Kidney (tissue), 22 donors: ENCODE measurements at places on chromosomes 7 and 10. TPM values are rescaled to one million over a fixed set of nuclear protein-coding genes. Genes with fewer than 3 reads are reported as not detected.

- H3K4me1 ChIP-seq: no peaks in the 10 kb centered on the region
- no peaks in the 10 kb centered on the region for H3K36me3 ChIP-seq
- H3K27me3 ChIP-seq: no peaks in the 10 kb centered on the region
- no peak overlapping the region for H3K4me3 ChIP-seq
Observed at GRCh38 chr7:96962221-96962885, 43.0 kb upstream of the DLX6 start.

The LRGUK gene
- total RNA-seq: 3.8 TPM

The TMEM236 gene
- 1.9 TPM for total RNA-seq

- no peaks in the 10 kb centered on the region for H3K36me3 ChIP-seq
- no peaks in the 10 kb centered on the region for H3K4me1 ChIP-seq
- peak overlapping the region; percentile 11 for H3K4me3 ChIP-seq
- peak overlapping the region; percentile 41 for H3K27ac ChIP-seq
Observed at GRCh38 chr10:114374053-114374791, 30.1 kb downstream of the AFAP1L2 start.

- no peak overlapping the region for H3K4me3 ChIP-seq
- peak overlapping the region; percentile 25 for H3K27ac ChIP-seq
- H3K36me3 ChIP-seq: peaks cover 3% of the 10 kb centered on the region
- no peaks in the 10 kb centered on the region for H3K27me3 ChIP-seq
- peaks cover 7% of the 10 kb centered on the region for H3K4me1 ChIP-seq
- no peak for DNase-seq
Observed at GRCh38 chr7:6161463-6162330, 110.7 kb downstream of the CYTH3 start.

GRCh38 chr10:95459446-95460045 is 101.6 kb downstream of the SORBS1 start:
- H3K27me3 ChIP-seq: no peaks in the 10 kb centered on the region
- H3K4me3 ChIP-seq: no peak overlapping the region
- H3K27ac ChIP-seq: peak overlapping the region; percentile 62

The LIPF gene
- total RNA-seq: not detected

DNA sequence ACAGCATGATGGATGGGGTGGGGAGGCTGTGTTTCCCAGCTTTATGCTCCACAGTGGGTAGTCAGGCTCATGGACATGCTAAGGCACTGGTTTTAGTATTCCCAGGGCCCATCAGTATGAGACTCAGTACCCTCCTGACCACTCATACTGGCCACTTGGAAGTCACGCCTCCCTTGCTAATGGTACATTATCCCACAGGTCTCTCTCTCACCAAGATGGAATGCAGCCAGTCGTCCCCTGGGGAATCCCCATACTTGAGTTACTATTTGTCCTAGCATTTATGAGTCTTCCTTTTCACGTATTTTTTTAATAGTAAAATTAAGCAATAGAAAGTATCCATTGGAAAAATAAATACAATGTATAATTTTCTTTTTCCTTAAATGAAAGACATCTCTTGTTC is 80.6 kb upstream of the TBX20 start:
- no peak for DNase-seq
- H3K27ac ChIP-seq: no peak overlapping the region
- H3K36me3 ChIP-seq: no peaks in the 10 kb centered on the region
- no peak overlapping the region for H3K4me3 ChIP-seq

- H3K27ac ChIP-seq: no peak overlapping the region
- H3K4me1 ChIP-seq: no peaks in the 10 kb centered on the region
- no peaks in the 10 kb centered on the region for H3K36me3 ChIP-seq
- no peak overlapping the region for H3K4me3 ChIP-seq
- DNase-seq: no peak
Observed at GRCh38 chr10:17239345-17240085, 11.5 kb downstream of the VIM start.

GRCh38 chr10:96345222-96345621 is 13.6 kb downstream of the OPALIN start:
- no peaks in the 10 kb centered on the region for H3K36me3 ChIP-seq
- no peak overlapping the region for H3K27ac ChIP-seq
- H3K4me1 ChIP-seq: no peaks in the 10 kb centered on the region

GRCh38 chr7:17318146-17318545 is 19.7 kb downstream of the AHR start:
- H3K27me3 ChIP-seq: no peaks in the 10 kb centered on the region
- H3K36me3 ChIP-seq: no peaks in the 10 kb centered on the region
- H3K27ac ChIP-seq: no peak overlapping the region
- H3K4me1 ChIP-seq: no peaks in the 10 kb centered on the region
- no peak for DNase-seq

GRCh38 chr10:89001024-89001728 is 10.6 kb downstream of the FAS start:
- no peaks in the 10 kb centered on the region for H3K36me3 ChIP-seq
- peaks cover 4% of the 10 kb centered on the region for H3K4me1 ChIP-seq
- no peak overlapping the region for H3K4me3 ChIP-seq
- no peak for DNase-seq
- peak overlapping the region; percentile 23 for H3K27ac ChIP-seq
- H3K27me3 ChIP-seq: no peaks in the 10 kb centered on the region

The TSPAN33 gene
- 54.9 TPM for total RNA-seq

DNA sequence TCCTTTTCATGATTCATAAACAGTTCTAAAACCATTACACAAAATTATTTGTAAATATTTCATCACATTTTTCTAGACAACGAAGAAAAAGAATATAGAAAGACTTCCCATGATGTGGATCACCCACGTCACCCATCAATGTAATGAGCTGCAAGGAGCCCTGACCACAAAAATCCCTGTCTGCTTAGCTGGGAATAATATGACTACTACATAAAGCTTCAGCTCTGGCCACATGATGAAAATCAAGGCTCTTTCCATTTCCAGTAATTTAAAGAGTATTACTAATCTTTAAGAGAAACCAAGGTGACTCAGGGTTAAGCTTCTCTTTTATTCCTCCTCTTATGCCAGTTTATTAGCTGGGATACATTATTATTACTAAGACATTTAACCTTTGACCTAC is 180.8 kb upstream of the CACNA2D1 start:
- H3K27ac ChIP-seq: no peak overlapping the region
- H3K27me3 ChIP-seq: no peaks in the 10 kb centered on the region
- no peak overlapping the region for H3K4me3 ChIP-seq
- H3K36me3 ChIP-seq: no peaks in the 10 kb centered on the region

The GHRHR gene
- not detected for total RNA-seq

- H3K36me3 ChIP-seq: no peaks in the 10 kb centered on the region
- no peaks in the 10 kb centered on the region for H3K27me3 ChIP-seq
- DNase-seq: peak; percentile 92
- no peak overlapping the region for H3K27ac ChIP-seq
- H3K4me1 ChIP-seq: no peaks in the 10 kb centered on the region
- H3K4me3 ChIP-seq: no peak overlapping the region
Observed at GRCh38 chr7:46015107-46015868, 94.2 kb upstream of the IGFBP3 start.

- H3K27me3 ChIP-seq: no peaks in the 10 kb centered on the region
- H3K36me3 ChIP-seq: no peaks in the 10 kb centered on the region
- H3K4me1 ChIP-seq: no peaks in the 10 kb centered on the region
- H3K4me3 ChIP-seq: no peak overlapping the region
- DNase-seq: no peak
- no peak overlapping the region for H3K27ac ChIP-seq
Observed at GRCh38 chr7:75795831-75796285, 17.7 kb downstream of the CCL24 start.

GRCh38 chr7:128161466-128162125 is 79.5 kb upstream of the LEP start:
- no peak overlapping the region for H3K27ac ChIP-seq
- no peaks in the 10 kb centered on the region for H3K4me1 ChIP-seq
- peaks cover 15% of the 10 kb centered on the region for H3K27me3 ChIP-seq
- H3K4me3 ChIP-seq: no peak overlapping the region
- DNase-seq: no peak

DNA sequence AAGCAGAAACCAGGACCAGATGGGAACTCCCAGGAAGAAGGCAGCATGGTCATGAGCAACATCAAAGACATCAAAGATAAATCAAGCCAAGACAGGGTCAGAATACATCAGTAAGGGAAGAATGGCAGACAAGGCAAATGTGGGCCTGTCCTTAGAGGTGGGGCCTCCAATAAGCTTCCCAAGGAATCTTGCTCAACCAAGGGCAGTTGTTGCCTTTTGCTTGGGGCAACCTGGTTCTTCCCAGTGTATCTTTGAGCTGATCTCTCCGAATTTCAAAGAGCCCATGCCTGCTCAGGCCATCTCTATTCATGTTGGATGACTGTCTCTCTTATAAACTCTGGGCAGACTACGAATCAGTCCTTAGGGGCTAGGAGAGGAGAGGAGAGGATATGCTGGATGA is 68.4 kb upstream of the HABP2 start:
- H3K27me3 ChIP-seq: no peaks in the 10 kb centered on the region
- DNase-seq: no peak
- no peaks in the 10 kb centered on the region for H3K36me3 ChIP-seq
- H3K4me1 ChIP-seq: no peaks in the 10 kb centered on the region

GRCh38 chr7:44325811-44326241 is 432 bp upstream of the CAMK2B start:
- H3K4me3 ChIP-seq: no peak overlapping the region
- no peaks in the 10 kb centered on the region for H3K36me3 ChIP-seq
- H3K27ac ChIP-seq: no peak overlapping the region
- peaks cover 4% of the 10 kb centered on the region for H3K27me3 ChIP-seq

DNA sequence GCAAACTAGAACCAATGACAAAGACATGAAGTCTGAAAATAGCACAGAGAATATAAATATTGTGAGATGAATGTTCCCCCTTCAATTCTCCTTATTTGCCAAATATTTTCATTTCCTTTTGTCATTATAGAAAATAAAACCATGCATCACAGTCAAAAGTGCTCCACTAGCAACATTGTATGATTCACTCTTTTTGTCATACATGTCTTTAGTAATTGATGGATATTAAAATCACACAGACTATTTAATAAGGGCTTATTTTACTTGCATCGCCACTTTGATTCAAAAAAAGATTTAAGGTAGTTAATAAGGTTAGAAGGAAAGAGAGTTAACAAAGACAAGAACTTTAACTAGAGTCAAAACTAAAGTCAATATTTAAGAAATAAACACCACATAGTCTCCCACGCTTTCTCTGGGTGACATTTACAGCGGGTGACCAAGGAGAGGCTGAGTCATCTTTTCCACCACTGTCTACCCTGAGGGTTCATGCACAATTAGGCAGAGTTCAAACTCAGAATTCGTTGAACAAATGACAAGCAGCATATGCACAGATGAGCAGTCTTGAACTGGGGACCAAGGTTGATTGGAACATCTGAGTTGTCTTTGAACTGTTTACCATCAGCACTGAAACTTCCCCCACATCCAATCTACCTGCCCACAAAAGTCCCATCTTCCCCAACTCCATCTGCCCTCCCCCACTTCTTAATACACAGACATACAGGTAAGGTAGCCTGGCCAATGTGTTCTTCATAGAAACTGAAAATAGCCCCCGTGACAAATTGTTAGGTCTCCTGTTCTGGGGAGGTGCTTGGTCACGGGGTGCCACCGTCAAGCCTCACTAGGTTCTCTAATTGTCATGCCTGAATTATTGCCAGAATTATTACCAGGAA is 42.5 kb downstream of the C7orf25 start:
- DNase-seq: no peak
- no peak overlapping the region for H3K4me3 ChIP-seq
- H3K27me3 ChIP-seq: no peaks in the 10 kb centered on the region
- H3K36me3 ChIP-seq: no peaks in the 10 kb centered on the region
- H3K27ac ChIP-seq: no peak overlapping the region
- H3K4me1 ChIP-seq: no peaks in the 10 kb centered on the region

The FKBP9 gene
- total RNA-seq: 109 TPM

- peak; percentile 44 for DNase-seq
- H3K27ac ChIP-seq: no peak overlapping the region
- no peak overlapping the region for H3K4me3 ChIP-seq
Observed at GRCh38 chr10:86652361-86653202, 1.8 kb upstream of the OPN4 start.

- no peak for DNase-seq
- no peaks in the 10 kb centered on the region for H3K27me3 ChIP-seq
- peak overlapping the region; percentile 79 for H3K4me3 ChIP-seq
- H3K27ac ChIP-seq: peak overlapping the region; percentile 83
- no peaks in the 10 kb centered on the region for H3K4me1 ChIP-seq
Observed at GRCh38 chr7:152759949-152760853, 649 bp downstream of the ACTR3B start.

The RTKN2 gene
- 1.6 TPM for total RNA-seq

The MRLN gene
- not detected for total RNA-seq

DNA sequence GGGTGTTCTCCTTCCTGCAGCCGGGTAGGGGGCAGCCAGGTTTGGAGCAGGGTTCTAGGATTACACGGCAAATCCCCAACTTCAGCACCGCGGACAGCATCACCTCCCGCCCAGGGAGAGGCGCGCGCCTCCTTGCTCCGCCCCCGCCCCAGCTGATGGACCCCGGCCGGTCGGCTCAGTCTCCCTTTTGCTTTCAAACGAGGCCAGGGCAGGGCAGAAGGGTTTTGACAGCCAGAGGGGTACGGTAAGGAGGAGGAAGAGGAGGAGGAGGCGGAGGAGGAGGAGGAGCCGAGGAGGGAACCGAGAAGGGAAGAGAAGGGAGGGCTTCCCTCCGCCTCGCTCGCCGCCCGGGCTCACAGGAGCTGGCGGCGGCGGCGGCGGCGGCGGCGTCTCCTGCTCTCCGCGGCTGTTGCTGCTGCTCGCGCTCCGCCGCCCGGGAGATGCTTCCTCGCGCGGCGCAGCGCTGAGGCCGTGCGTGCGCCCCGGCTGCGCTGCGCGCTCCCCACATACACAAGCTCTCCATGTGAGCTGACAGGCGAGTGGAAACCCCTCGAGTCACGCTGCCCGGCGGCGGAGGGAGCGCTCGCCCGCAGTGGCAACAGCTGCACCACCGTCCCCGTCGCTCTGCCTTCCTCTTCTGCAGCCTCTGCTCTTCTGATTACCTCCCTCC is 615 bp upstream of the CNTNAP2 start:
- H3K27me3 ChIP-seq: no peaks in the 10 kb centered on the region
- H3K4me3 ChIP-seq: peak overlapping the region; percentile 40
- no peak overlapping the region for H3K27ac ChIP-seq
- DNase-seq: peak; percentile 97
- no peaks in the 10 kb centered on the region for H3K4me1 ChIP-seq
- no peaks in the 10 kb centered on the region for H3K36me3 ChIP-seq

- no peak overlapping the region for H3K27ac ChIP-seq
- H3K27me3 ChIP-seq: no peaks in the 10 kb centered on the region
- H3K36me3 ChIP-seq: no peaks in the 10 kb centered on the region
- DNase-seq: no peak
Observed at GRCh38 chr10:98458809-98459784, 12.4 kb upstream of the HPS1 start.

- H3K36me3 ChIP-seq: no peaks in the 10 kb centered on the region
- no peaks in the 10 kb centered on the region for H3K4me1 ChIP-seq
- H3K27me3 ChIP-seq: no peaks in the 10 kb centered on the region
- no peak overlapping the region for H3K4me3 ChIP-seq
- no peak overlapping the region for H3K27ac ChIP-seq
Observed at GRCh38 chr10:37754538-37755323, 102.7 kb downstream of the ZNF248 start.

DNA sequence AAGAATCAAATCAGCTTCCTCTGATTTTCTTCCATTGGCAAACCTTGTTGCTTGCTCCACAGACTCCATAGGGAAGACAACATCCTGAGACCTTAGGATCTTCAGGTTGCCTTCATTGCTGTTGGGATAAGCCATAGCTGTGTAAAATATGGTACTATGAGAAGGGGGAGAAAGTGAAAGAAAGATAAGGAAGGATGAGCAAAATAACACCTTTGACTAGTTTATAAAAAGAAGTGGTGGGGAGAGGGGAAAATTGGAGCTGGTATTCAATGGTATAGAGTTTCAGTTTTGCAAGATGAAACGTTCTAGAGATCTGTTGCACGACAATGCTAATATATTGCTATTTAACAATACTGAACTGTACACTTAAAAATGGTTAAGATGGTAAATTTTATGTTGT is 180.4 kb upstream of the PHYHIPL start:
- no peak for DNase-seq
- no peaks in the 10 kb centered on the region for H3K4me1 ChIP-seq
- no peak overlapping the region for H3K4me3 ChIP-seq
- no peaks in the 10 kb centered on the region for H3K36me3 ChIP-seq

The CPA5 gene
- total RNA-seq: 1.1 TPM
